Lower leg skin (tissue), 4 donors: ENCODE measurements at places on chromosomes 4 and X. TPM values are rescaled to one million over a fixed set of nuclear protein-coding genes. Genes with fewer than 3 reads are reported as not detected.

The SHROOM4 gene
- total RNA-seq: 2.2 TPM

- DNase-seq: no peak
Observed at GRCh38 chrX:28628120-28628519, 40.9 kb downstream of the IL1RAPL1 start.

GRCh38 chr4:70768301-70768948, 46.7 kb downstream of the RUFY3 start:
- no peak for DNase-seq

- DNase-seq: no peak
Observed at GRCh38 chrX:8192276-8192675, 21.2 kb upstream of the VCX2 start.

- no peak for DNase-seq
Observed at GRCh38 chr4:107283587-107284559, 247.8 kb upstream of the DKK2 start.

GRCh38 chr4:73646117-73646516, 25.9 kb upstream of the RASSF6 start:
- DNase-seq: no peak

- no peak for DNase-seq
Observed at GRCh38 chr4:88788424-88788823, 90.8 kb upstream of the NAP1L5 start.

The SMIM43 gene
- not detected for total RNA-seq
